Activated CD4-positive, alpha-beta T cell treated with anti-CD3 and anti-CD28 coated beads for 36 hours (primary cell): ENCODE measurements at places on chromosomes 6 and 20. TPM values are rescaled to one million over a fixed set of nuclear protein-coding genes. Genes with fewer than 3 reads are reported as not detected.

POPDC3 gene
- total RNA-seq: not detected

DNA sequence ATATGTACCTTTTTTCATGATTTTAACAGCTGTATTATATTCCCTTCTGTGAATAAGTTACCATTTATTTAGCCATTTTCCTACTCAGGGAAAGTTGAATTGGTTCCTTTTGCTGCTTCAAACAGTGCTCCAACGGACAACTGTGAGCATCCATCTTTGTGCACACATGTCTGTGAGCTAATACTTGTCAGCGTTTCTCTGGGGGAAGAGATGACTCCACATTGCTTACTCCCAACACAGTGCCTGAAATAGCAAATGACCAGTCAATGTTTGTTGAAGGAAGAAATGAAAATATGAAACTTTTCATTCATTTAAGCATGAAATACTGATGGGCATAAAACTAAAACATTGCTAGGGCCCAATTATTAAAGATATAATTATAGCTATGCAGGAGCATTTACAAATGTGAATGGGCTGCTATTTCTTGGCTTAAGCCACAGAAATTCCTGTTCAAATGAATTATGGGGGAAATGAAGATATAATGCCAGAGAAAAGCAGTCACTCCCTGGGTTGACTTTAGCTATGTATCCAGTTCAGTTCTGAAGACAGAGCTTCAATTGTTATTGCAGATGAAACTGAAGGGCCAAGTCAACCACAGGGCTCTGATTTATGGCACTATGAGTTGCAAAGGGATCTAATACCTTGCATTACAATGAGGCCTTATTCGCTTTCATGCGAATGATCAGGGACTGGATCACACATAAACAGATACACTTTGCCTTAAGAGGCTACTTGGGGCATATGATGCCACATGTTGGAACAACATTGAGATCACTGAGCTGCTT is 47.4 kb upstream of the FOXC1 start:
- H3K27ac ChIP-seq: no peak overlapping the region
- no peaks in the 10 kb centered on the region for H3K27me3 ChIP-seq
- H3K4me1 ChIP-seq: no peaks in the 10 kb centered on the region
- no peaks in the 10 kb centered on the region for H3K36me3 ChIP-seq
- no peak for DNase-seq

CFAP61 gene
- 0.39 TPM for total RNA-seq

- H3K36me3 ChIP-seq: no peaks in the 10 kb centered on the region
- H3K4me3 ChIP-seq: no peak overlapping the region
- H3K27me3 ChIP-seq: no peaks in the 10 kb centered on the region
- DNase-seq: no peak
- H3K27ac ChIP-seq: no peak overlapping the region
Measured at GRCh38 chr6:33763483-33763882, 16.8 kb upstream of the IP6K3 start.

DNA sequence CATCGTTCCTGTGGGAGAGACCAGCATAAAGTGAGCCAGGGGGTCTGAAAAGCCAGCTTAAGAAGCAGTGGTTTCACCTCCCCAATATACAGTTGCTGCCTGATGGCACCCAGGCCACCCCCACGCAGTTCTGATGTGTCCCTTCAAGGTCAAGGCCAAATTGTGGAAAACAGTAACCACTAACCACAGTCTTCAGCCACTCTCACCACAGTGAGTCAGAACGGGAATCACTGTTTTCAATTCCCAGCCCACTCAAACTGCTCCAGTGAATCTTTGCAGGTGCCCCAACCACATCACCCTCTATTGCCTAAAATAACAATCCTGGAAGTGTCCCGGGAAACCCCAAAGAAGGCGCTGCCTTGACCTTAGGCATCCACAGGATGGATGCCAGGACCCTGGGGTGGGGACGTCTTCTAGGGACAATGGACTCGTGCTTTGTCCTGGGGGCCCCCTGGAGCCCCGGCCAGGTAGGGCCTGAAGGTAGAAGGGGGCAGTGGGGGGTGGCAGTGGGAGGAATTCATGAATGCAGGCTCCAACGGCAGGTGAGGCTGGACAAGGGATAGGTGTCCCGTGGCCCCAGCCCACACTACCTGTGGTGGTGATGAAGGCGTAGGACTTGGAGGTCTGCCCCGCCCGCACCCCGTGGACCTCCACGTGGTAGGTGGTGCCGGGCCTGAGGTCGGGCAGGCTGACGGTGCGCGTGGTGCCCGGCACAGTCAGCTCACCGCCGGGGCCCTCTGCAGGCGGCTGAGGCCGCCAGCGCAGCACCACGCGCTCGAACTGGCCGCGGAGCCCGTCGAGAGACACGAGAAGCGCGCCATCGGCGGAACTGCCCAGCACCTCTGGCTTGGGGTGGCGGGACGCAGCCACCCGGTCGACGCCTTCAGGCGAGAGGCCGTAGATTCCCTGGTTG is 22.2 kb downstream of the TNXB start:
- H3K4me1 ChIP-seq: peaks cover 9% of the 10 kb centered on the region
- H3K4me3 ChIP-seq: no peak overlapping the region
- peaks cover 26% of the 10 kb centered on the region for H3K27me3 ChIP-seq
- DNase-seq: peak; percentile 50
- H3K27ac ChIP-seq: no peak overlapping the region

ISM1 gene
- total RNA-seq: 0.48 TPM

DNA sequence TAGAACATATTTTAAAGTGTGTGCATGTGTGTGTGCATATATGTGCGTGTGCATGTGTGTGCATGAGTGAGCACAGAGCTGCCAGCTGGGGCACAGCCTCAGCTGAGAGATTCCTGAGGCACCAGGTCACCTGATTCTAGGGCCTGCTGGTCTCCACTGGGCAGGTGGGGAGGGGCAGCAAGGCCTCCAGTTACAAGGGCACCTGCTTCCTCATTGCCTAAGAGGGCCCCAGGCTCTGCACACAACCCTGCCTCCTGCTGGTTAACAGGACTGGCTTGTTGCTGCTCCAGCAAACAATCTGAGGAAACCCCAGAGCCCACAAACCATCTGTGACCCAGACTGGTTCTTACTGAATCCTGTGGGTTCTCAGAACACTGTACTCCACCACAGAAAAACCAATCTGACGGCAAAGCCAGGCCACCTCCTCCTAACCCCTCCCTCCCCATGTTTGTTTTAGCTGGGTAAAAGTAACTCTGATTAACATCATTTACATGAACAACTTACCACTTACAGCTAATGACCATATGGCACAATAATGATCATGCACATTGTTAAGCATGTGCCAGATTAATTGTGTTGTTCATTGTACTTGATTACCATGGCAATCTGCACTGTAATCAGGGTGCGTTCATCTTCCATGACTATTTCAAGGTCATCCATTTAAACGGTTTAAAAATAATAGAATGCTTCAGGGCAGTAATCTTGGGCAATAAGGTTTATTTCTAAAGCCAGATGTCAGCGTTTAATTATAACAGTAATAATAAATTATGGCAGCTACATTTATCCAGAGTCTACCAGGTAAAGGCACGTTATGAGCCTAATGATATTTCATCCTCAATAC is 23.1 kb upstream of the UBE2J1 start:
- no peak overlapping the region for H3K4me3 ChIP-seq
- no peaks in the 10 kb centered on the region for H3K27me3 ChIP-seq

DNA sequence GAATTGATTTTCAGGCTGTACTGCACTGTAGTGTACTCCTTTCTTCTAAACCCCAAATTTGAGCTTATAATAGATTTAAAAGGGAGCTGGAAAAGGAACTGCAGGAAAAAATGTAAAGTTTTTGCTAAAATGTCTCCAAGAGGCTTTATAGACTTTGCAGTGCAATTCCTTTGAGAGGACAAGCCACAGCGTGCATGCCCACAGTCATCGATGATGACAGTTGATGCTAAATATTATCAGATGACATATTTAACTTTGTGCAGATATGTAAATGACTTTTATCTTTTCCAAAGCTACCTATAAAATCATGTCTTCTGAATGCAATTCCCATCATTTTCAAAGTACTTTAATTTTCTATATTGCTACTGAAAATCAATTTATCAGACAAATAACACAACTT is 24.3 kb upstream of the HDGFL1 start:
- no peaks in the 10 kb centered on the region for H3K36me3 ChIP-seq
- no peaks in the 10 kb centered on the region for H3K4me1 ChIP-seq
- no peaks in the 10 kb centered on the region for H3K27me3 ChIP-seq
- H3K4me3 ChIP-seq: no peak overlapping the region
- DNase-seq: no peak

MRPS18B gene
- 111 TPM for total RNA-seq

GRCh38 chr20:1534526-1534925 is 23.0 kb downstream of the SIRPD start:
- no peaks in the 10 kb centered on the region for H3K27me3 ChIP-seq
- no peak overlapping the region for H3K4me3 ChIP-seq
- peaks cover 11% of the 10 kb centered on the region for H3K4me1 ChIP-seq
